ENCODE measurements at places on chromosomes 6 and 20.

- DNase-seq: no peak
Measured at GRCh38 chr6:133407320-133408100, 166.4 kb downstream of the EYA4 start.

DNA sequence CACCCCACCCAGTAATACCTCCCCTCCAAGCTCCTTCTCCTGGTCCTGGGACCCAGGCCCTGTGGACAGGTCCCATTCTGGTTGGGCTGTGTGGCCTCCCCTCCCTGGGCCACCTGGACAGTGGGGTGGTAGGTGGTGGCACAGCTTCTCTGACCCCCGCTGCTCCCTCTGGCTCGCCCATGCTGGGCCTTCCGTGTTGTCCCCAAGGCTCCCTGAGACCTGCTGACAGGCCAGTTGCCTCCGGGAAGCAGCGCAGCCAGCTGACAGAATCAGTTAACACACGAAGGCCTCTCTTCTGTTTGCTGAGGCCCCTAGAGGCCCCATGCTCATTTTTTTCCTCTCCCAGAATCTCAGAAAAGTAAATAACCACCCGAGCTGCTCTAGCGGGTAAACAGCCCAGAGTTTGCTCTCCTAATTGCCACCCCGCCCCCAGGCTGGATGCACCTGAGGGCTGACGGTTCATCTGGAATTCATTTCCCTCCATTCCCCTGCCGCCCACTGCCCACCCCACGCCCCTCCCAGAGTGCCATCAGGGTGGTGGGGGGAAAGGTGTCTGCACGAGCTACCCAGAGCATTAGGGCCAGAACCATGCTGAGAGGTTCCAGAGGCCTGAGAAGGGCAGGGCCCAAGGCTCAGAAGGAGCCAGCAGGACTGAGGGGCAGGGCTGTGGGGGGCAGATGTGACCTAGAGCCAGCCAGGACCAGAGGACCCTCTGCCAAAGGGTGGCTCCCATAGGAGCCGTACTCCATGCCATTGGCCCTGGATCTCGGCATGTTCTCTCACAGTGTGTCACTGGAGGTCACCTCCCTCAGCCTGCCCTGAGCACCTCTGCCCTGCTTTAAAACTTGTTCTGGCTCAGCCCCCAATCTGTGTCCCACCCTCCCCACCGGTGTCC, 157.5 kb downstream of the GRM4 start:
- no peak for DNase-seq

DNA sequence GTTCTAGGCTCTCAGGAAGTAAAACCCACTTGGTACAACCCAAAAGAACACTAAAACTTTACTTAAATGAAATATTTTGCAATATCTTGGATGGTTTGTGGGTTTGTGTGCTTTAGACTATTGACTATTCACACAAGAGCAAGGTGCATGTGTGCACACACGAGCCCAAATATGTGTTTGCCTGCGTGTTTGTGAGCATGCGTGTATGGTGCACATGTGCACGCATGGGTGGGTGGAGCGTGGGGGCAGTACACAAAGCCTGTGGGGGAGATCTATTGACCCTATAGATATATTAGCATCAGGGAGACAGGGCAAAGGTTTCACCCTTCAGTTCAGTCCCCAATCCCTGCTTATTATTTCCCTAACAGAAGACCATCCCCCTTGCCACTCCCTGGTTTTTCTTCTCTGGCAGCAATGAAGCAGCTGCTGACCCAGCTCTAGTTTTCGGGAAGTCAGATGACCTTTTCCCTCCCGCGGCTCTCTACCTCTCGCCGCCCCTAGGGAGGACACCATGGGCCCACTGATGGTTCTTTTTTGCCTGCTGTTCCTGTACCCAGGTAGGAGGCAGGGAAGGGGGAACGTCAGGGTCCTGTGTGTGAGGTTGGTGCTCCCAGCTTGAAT, at the start of gene C2:
TSS of gene C2 (plus strand) at position 476 of the 621 bp plus-strand sequence. CDS start at position 512, 36 bp downstream.
- no peak for DNase-seq

DNA sequence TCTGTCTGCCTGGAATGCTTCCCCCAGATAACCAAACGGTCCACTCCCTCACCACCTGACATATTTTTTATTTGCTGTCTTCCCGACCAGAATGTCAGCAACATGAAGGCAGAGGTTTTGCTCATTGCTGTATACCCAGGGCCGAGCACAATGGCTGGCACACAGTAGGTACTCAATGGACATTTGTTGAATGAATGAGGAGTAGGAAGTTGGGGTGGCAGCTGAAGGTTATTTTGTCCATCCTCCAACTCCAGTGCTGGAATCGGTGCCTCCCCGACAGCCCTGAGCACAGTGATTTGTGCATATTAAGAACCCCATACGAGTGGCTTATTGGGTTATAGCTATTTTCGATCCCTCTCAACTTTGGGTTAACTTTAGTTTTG, 10.3 kb downstream of the DUSP15 start:
- no peak for DNase-seq

GRCh38 chr6:77466451-77467437, 3.5 kb upstream of the HTR1B start:
- no peak for DNase-seq

All from central memory CD4-positive, alpha-beta T cell (primary cell).